ENCODE measurements at places on chromosomes 1 and 21.

GRCh38 chr1:19402031-19402813 is 83.1 kb downstream of the CAPZB start:
- no peak for DNase-seq

DNA sequence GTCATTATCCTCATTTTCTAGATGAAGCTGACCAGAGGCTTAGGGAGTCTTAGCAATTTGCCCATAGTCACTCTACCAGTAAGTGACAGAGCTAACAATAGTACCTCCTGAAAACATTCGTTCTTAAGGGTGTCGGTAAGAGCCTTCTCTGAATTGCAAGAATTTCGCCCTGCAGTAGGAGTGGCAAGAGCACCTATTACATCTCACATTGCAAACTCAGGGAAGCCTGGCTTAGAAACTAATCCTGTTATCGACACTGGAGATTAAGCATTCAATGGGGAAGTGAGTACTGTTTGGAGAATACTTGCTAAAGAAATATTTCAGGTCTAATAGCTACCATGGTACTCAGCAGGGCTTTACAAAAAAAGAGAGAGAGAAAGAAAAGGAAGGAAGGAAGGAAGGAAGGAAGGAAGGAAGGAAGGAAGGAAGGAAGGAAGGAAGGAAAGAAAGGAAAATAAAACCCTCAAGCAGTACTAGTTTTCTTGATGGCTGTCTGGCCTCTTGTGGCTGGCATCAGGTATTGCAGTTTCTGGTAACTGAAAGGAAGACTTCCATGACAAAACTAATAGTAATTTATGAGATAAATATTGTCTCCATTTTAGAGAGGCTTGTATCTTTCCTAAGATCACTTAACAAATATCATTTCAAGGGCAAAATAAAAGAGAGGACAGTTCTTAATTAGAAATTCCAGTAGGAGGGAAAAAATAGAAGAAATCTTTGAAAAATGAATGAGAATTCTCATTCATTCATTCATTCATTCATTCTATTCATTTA is 10.4 kb downstream of the C1orf226 start:
- no peak for DNase-seq

DNA sequence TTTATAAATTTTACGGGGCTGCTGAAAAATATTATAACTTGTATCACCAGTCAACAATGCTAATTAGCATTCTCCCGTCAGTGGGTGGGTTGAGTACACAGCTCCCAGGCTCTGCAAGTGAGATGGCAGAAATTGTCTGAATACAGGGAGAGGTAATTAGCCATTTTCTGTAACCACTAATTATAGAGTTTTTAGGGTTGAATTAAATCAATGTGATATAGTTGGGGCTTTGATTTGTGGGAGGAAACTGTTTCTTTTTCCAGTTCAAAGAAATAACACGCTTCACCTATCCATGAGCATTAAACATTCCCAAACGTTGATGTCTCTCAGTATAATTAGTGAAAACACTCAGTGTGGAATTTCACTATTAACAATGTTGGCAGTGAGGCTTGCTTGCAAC is 1.5 kb downstream of the VANGL1 start:
- no peak for DNase-seq

- DNase-seq: no peak
These were observed 558 bp upstream of the BTG3 start for GRCh38 chr21:17613242-17613676.

DNA sequence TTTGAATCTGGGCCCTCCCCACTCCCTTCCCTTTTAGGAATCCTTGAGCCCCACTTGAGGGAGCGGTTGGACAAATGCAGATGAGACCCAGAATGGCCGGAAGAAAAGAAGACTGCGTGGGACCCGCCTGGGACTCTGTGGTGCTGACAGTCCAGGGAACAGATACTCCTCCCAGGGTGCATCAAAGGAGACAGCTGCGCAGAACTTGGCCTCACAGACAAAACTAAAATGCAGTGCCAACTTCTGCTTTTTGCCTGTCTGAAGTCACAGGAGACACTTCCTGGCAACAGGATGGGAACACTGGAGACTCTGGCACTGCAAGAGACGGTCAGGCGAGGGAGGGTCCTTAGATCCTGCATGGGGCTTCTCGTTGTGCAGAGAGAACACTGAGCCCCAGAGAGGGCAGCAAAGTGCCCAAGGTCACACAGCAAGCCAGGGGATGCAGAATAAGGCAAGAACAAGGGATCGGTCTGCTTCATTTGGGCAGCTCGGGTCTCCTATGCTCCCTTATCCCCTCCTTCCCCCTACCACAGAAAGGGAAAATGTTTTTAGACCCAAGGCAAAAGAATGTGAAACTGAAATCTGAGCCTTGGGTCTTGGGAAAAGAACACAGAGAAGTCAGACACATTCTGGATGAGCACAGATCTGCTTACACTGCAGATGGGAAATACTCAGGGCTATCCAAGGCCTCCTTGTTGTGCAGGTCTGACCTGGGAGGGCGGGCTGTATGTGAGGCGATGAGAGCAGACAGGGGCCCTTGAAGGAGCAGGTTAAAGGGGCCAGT is 182.4 kb downstream of the TRABD2B start:
- DNase-seq: no peak

DNA sequence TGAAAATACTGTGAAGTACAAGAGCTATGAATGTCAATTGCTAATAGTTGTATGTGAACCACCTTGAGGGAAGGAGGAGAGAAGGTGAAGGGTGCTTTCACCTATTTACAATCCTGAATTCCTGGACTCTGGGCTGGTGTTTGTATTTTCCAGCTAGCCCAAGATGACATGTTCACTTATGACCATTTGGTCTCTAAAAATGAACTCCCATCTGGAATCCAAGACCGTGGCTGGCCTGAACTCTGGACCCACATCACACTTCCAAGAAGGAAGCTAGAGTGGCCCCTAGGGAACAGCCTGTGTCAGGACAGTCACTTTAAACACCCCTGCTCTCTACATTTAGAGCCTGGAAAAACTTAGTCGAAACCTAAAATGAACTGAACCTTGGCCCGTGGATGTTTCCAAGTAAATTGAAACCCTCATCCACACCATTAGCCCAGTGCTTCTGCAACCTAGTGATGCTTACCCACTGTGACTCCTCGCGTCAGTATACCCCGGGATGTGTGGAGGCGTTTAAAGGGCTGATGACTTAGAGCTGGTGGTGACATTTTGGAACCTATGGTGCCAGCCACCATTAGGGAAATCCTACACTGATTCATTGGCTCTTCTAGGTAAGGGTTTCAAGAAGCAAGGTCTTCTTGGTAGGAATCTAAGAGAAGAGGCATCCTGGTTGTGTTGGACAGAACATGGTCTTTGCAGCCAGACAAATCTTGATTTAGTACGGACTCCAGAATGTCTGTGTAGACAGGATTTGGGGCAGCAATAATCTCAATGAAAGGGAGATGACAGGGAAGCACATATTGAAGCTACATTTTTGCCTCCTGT is 171.5 kb upstream of the IRF2BP2 start:
- DNase-seq: peak; percentile 41

- peak; percentile 33 for DNase-seq
These were observed 522 bp downstream of the TMEM59 start for GRCh38 chr1:54052431-54052933.

DNA sequence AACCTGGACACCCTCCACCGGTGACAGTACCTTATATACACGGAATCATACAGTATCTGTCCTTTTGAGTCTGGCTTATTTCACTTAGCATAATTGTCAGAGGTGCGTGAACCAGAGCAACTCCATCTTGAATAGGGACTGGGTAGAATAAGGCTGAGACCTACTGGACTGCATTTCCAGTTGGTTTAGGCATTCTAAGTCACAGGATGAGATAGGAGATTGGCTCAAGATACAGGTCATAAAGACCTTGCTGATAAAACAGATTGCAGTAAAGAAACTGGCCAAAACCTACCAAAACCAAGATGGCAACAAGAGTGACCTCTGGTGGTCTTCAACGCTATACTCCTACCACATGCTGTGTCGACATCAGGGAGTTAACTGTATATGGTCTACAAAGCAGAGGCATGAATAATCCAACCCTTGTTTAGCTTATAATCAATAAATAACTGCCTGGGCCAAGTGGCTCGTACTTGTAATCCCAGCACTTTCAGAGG is 1.4 kb upstream of the FDPS start:
- no peak for DNase-seq

- no peak for DNase-seq
These were observed 27.4 kb downstream of the POFUT2 start for GRCh38 chr21:45260191-45260825.

GRCh38 chr1:188237573-188238348 is 1409.0 kb downstream of the PLA2G4A start:
- no peak for DNase-seq

- no peak for DNase-seq
These were observed 225.5 kb upstream of the ADAMTS5 start for GRCh38 chr21:27192281-27192949.

- no peak for DNase-seq
These were observed 45.3 kb upstream of the EPHA8 start for GRCh38 chr1:22517956-22518355.

GRCh38 chr1:76939050-76939816 is 72.0 kb downstream of the ST6GALNAC5 start:
- DNase-seq: no peak

DNA sequence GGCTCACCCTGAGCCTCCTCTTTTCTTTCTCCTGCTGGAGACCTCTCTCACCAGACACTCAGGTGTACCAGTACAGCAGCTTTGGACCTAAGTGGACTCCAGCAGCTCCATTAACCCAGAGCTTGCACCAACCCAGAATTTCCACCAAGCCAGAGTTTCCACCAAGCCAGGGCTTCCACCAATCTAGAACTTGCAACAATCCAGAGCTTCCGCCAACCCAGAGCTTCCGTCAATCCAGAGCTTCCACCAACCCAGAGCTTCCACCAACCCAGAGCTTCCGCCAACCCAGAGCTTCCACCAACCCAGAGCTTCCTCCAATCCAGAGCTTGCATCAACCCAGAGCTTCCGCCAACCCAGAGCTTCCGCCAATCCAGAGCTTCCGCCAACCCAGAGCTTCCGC is 23.2 kb downstream of the CRYAA start:
- DNase-seq: no peak

- no peak for DNase-seq
These were observed 154.1 kb upstream of the TMEM51 start for GRCh38 chr1:14999441-14999840.

DNA sequence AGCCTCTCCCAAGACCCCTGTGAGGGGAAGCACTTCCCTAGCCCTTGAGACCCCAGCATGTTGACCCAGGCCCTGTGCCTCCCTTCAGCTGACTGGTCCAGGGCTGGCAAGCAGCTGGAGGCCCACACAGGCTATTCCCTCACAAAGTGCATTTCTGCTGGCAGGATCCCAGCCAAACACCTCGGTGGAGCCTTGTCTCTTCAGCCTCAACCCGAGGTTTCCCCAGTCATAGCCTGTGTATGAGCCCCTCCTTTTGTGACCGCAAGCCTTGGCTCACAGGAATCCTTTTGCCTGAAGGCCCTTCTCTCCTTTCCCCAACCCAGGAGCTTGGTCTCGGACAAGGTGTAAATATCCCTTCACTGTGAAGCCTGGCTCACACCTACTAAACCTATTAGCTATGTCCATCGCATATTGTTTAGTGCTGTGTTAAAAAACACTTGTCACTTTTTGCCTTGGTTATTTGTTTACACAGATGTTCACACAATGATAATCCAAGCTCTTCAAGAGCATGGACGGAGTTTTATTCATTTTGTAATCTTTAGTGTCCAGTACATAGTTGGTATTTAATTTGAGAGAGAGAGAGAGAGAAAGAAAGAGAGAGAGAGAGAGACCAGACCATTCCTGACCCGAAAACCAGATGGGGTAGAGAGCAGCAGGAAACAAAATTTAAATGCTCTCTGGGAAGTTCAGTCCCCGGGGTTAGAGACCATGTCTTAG is 8.5 kb upstream of the CD247 start:
- DNase-seq: no peak

DNA sequence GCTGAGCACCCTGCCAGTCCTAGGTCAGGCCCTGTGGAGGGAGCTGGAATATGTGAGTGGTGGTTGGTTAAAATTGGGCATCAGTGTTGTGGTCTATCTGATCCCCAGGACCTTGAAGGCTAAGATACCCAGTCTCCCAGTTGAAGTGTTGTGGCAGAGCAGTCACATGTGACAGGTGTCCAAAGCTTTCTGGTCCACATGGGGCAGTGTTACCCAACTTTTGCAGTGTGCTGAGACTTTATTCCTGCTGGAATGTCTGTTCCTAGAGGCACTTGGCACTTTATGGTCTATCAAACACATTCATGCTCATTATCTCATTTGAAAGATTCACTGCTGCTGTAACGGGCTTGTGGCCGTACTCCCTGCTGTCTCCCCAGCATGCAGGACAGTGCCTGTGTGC is 21.0 kb upstream of the LORICRIN start:
- no peak for DNase-seq

DNA sequence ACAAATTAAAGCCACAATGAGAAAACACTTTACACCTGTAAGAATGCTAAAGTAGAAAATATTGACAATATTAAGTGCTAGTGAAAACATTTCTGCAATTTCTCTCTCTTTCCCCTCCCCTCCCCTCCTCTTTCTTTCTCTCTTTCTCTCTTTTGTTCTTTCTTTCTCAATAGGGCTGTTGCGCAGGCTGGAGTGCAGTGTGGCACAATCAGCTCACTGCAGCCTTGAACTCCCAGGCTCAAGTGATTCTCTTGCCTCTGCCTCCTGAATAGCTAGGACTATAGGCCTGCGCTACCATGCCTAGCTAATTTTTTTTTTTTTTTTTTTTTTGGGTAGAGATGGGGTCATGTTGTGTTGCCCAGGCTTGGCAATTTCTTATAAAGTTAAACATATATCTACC is 5.9 kb upstream of the SHISAL2A start:
- DNase-seq: no peak
